Natural killer cell treated with Interleukin-12 subunit alpha and Interleukin-12 subunit beta and Interleukin-15 and Interleukin-18, amount 100 ng/mL, for 72 hours (primary cell): ENCODE measurements at places on chromosomes 12 and 14. TPM values are rescaled to one million over a fixed set of nuclear protein-coding genes. Genes with fewer than 3 reads are reported as not detected.

RAB35 gene
- 94.1 TPM for total RNA-seq

HIGD1C gene
- not detected for total RNA-seq

DNA sequence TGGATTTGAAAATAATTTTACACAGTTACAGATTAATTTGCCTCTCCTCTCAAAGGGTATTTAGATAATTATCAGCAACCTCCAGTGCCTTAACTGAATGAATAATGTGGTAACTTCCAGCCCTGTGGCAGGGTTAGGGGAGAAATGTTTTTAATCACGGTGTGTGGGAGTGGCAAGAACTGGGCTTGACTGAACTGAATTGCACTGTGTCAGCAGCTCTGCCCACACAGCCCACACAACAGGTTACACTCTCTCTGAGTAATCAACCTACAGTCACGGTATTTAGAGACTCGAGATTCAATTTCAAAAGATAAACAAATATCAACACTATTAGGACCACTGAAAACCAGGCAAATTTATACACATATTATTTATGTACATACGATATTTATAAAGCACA, 198.5 kb downstream of the KCNC2 start:
- DNase-seq = no peak

DNA sequence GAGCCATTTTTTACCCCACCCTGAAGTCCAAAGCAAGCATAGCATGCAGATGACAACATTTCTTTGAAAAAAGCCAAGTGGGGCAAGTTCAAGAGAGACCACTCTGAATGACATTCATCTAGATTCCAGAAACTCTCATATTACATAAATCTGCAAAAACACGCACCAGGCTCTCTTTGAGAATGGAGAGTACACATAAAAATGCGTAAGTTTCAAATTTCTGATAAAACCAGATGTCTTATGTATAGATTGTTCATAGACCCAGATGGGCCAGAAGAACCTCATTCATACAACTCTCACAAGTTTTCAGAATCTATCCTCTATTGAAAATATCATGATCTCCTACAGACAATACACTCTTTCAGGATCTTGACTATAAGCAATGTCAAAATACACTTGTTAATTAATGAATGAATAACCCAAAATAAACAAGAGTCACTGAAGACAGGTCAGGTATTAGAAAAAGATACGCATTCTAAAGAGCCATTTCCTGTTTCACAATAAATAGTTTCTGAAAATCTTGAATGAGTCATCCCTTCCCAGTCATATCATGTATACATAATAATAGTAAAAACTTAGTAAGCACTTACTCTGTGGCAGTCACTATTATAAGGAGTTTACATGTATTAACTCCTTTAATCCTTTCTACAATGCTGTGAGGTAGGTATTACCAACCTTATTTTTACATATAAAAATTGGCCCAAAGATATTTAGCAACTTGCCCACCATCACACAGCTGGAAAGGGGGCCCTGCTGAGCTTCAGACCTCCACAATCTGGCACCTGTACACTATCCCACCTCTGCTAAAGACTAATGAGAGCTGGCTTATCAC, 72.0 kb downstream of the PPP2R5E start:
- no peak for DNase-seq

GRCh38 chr12:42282294-42282693, 43.6 kb downstream of the ZCRB1 start:
- DNase-seq = no peak
